Fibroblast of pulmonary artery (primary cell): ENCODE measurements at places on chromosomes 6 and 20.

DNA sequence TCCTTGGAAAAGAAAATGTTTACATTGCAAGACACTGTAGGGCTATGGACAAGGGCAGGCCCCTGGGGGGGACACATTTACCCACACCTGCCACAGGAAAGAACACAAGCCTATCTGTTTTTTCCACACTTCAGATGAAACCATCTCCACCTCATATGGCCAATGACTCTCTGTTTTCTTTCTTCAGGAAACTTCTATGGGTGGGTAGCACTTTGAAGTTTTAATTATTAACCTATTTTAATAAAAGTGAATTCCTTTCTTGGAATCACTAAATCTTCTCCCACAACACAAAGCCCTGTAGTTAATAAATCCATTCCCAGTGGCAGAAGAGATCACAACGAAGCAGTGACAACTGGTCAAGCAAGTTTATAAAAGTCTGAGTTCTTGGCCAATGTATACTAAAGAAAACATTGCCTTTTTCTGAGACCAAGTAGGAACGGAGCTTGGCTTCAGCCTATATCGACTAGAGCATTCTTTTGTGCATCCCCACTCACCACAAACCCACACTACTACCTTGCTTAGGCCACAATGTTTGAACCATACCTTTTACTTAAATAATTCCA, 125.1 kb upstream of the CARMIL1 start:
- no peak for DNase-seq

GRCh38 chr20:51531141-51531710, 11.3 kb downstream of the NFATC2 start:
- no peak for DNase-seq

- DNase-seq: no peak
Observed at GRCh38 chr6:113830140-113830539, 27.0 kb upstream of the MARCKS start.

DNA sequence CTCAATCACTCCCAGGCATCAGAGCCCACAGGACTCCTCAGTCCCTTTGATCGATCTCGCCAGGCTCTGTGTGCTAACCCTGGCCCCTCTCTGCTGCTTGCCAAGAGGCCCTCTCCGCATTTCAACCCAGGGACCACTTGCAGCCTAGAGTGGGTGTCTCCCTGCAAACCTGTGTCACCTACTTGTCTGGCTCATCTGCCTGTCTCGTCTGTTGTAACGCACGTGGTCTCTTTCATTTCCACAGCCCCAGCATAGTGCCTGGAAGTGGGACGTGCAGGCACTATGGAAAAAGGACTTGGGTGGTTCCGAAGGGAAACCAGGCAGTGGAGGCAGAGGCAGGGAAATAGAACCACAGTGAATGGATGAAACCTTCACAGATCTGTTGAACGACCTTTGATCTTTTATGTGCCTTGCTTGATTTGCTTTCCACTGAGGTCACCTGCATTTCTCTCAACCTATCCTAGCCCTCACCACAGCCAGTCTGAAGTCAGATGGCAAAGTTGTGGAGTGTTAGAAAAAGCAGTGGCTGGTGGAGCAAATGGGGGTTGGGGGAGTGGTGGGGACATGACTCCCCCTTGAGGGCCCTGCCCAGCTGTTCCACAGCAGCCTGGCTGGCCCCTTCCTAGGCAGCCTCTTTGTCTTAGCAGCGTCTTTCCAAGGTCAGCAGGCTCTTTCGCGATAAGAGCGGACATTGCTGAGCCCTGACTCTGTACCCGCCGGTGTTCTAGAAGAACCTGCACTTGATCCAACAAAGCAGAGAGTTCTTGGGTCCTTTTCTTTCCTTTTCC, 55.8 kb upstream of the TAGAP start:
- no peak for DNase-seq

- DNase-seq: no peak
Observed at GRCh38 chr6:92000112-92000511, 1413.2 kb upstream of the MAP3K7 start.

- DNase-seq: peak; percentile 44
Observed at GRCh38 chr20:46423882-46424482, 17.6 kb upstream of the ELMO2 start.

DNA sequence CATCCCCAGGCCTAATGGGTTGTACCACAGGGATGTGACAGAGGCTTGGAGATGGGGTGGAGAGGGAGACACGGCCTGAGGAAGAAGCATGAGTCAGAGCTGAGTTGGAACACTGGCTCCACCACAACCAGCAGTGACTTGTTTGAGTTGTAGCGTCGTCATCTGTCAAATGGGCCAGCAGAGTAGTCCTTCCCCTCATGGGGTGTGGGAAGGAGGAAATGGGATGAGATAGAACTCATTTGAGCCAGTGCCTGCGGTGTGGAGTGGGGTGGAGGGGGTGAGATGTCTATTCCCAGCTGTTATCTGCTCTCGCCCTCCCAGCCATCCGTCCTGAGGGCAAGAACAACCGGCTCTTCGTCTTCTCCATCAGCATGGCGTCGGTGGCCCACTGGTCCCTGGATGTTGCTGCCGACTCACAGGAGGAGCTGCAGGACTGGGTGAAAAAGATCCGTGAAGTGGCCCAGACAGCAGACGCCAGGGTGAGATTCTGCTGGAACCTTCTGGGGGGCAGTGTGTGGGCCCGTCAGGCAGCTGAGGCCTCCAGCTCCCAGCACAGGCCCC, 32.5 kb downstream of the PLCG1 start:
- peak; percentile 55 for DNase-seq

- DNase-seq: peak; percentile 24
Observed at GRCh38 chr20:11918391-11918845, 725 bp downstream of the BTBD3 start.

DNA sequence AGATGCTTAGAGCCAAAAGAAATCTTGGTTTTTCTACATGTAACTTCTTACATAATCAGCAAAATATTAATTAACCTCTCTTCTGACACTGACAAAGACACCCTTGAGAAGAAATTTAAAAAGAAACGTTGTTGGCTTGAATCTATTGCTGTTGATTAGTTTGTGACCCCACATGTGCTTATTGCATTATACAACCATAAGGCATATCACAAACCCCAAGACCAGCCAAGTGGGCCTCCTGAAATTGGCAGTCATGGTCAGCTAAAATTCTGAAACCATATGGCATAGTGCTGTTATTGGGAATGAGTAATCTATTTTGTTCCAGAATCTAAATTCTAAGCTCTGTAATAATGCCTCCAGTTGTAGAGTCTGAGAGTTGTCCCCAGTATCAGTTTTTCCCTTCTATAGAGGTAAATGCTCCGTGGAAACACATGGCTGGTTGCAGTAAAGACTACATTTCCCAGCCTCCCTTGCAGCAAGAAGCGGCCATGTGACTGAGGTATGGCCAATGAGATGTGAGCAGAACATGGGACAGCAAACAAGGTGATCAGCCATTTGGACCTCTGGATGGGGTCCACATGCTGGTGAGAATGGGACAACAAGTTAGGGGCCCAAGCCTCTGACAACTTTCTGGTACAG, 42.3 kb upstream of the PTPN1 start:
- peak; percentile 68 for DNase-seq

GRCh38 chr6:111761212-111761611, 112.0 kb downstream of the FYN start:
- DNase-seq: no peak

DNA sequence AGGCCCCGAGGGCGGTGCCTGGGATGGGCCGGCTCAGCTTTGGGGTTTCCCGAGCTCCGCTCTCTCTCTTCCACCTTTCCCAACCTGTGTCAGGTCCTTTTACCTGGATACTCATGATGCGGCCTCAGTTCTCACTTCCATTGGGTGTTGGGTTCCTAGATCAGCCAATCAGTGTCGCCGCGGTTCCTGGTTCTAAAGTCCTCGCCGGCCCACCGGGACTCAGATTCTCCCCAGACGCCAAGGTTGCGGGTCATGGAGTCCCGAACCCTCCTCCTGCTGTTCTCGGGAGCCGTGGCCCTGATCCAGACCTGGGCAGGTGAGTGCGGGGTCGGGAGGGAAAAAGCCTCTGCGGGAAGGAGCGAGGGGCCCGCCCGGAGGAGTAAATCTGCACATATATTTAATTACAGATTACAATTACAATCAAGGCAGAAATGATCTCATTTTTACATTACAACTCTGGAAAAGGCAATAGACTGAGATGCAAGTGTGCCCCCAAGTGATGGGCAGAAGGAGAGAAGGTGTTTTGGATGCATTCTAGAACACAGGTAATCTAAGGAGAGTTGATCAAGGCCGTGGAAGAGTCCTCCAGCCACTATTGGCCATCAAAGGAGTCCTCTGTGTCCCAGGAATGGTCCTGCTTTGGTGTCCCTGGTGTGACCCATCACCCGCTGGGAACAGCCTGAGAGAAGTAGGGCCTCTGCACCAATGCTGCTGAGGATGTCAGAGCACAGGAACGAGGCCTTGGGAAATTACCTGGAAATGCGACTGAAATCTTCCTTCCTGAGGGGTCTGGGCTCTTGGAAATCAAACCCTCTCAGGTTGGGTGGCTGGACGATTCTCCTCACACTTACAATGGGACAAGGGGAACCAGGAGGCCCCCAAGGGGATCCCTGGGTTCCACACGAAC, 34.7 kb upstream of the MICB start:
- DNase-seq: peak; percentile 82
